H4 (cell line): ENCODE measurements at places on chromosomes 6 and 20. TPM values are rescaled to one million over a fixed set of nuclear protein-coding genes. Genes with fewer than 3 reads are reported as not detected.

- DNase-seq = peak; percentile 33
These were observed 24.7 kb downstream of the KCNK17 start for GRCh38 chr6:39289490-39289889.

DNA sequence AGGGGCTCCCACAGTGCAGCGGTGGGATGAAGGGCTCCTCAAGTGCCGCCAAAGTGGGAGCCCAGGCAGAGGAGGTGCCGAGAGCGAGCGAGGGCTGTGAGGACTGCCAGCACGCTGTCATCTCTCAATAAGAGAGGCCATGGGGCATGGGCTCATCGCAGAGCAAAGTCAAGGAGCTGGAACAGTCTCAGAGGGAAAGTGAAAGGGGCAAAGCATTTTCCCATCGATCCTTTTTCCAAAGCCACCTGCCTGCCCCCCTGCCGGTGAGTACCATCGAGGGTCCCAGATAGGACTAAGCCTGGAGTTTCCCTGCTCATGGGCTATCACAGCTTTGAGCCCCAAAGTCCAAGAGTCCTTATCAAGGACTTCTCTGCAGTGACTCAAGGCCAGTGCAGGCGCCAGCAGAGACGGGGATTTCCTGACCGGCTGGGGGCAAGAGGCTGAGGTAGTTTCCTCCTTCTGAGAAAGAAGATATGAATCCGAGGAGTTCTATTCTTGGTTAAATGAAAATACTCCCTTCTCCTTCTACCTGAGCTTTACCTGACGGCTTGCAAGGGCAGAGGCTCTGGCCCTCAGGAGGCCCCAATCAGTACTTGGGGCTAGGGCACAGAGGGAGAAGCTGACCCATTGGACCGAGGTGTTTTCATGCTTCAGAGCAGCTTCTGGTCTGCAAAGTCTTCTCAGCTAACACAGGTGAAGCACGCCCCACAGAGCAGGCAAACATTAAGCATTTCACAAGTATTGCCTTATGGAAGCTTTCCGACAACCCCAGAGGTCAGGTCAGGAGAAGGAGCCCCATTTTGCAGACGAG, 22.6 kb downstream of the ETV7 start:
- DNase-seq = no peak

- peak; percentile 30 for DNase-seq
These were observed 189.0 kb upstream of the UST start for GRCh38 chr6:148557796-148558321.

GRCh38 chr20:50112512-50113419, at the start of gene UBE2V1:
Gene UBE2V1, minus strand, starts transcription at chr20:50113150. Its CDS starts 22 bp downstream, at chr20:50113128.
- DNase-seq = peak; percentile 81

DNA sequence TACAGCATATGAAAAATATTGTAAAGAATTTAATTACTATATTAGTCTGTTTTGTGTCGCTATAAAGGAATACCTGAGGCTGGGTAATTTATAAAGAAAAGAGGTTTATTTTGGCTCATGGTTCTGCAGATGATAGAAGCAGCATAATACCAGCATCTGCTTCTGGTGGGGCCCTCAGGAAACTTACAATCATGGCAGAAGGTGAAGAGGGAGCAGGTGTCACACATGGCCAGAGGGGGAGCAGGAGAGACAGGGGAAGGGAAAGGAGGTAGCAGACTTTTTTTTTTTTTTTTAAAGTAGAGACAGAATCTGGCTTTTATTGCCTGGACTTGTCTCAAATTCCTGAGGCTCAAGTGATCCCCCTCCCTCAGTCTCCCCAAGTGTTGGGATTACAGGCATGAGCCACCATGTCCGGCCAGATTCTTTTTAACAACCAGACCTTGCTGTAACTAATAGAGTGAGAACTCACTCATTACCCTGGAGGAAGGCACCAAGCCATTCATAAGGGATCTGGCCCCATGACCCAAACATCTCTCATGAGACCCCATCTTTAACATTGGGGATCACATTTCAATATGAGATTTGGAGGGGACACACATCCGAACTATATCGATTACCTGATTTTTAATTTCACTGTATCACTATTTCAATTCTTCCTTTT, 64.6 kb downstream of the MAN1A1 start:
- no peak for DNase-seq

- DNase-seq = no peak
These were observed 98.5 kb downstream of the GJA10 start for GRCh38 chr6:89992818-89993217.

DNA sequence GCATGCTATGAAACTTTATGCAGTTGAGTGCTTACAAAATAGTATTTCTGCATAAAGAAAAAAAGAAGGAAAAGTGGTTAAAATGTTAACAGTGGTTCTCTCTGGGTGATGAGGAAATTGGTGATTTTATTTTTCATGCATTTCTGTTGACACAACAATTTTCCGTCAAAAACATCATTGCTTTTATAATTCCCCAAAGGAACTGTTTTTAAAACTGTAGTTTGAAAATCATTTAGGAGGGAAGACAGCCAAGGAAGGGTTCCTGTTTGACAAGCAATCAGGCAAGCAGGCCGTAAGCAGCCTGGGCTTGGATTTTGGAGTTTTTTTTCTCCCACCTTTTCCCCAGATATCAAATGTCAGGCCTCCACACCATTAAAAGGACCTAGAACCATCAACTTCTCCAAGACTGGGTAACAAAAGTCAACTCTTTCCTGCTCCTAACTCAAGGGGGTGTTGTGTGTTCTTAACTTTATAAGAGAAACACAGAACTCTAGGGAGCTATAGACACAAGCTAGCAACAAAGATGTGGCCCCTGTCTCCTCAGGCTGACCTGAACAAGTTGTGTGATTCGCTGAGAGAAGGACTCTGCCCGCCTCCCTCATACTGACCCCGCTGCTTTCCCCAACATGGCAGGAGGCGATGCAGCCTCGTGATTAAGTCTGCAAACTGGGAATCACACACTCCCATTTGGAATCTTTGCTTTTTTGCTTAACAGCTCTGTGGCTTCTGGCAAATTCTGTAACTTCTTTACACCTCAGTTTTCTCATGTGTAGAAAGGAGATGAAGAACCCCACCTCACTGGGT, 146.6 kb downstream of the BCAS1 start:
- DNase-seq = no peak

- peak; percentile 91 for DNase-seq
These were observed 74.9 kb upstream of the CLDN20 start for GRCh38 chr6:155188707-155189496.

- no peak for DNase-seq
These were observed 16.2 kb upstream of the RBL1 start for GRCh38 chr20:37111926-37112455.

DNA sequence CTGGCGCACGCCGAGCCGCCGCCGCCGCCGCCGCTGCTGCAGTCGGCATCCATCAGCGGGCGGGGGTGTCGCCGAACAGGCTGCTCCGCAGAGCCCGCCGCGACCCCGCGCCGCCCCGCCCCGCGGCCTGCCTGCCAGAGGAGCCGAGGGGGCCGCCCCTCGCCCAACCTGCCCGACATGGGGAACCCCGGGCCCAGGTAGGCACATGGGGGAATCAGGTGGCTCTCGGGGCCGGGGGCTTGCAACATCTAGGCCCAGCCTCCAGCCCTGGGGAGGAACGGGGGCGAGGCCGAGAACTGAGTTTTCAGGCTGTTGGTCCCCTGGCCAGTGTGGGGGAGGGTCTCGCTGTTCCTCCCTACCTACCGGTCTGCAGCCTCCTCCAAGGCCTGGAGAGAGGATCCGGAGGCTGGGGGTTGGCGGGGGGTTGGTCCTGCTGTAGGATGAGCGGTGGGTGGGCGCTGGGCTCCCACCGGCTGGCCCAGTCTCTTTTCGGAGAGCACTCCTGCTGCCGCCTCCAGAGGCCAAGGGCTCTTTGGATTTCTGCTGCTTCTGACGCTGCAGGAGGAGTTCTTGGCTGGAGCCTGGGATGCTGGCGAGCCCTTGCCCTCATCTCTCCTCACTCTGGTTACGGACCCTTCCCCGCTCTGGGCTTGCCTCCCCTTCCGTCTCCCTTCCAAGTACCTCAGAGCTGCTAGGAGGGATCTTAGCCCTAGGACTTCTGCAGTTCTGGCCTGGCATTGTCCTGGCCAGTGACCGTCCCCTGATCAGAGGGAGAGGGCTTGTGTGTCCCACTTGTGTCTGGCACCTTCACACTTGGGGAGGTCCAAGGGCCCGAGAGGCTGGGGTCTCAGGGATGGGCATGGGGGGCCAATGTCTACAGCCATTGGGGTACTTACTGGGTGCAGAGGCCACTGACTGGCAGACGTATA, at the start of gene EPB41L1:
Gene EPB41L1 (plus strand): TSS at position 41 of the 929 bp plus-strand sequence. CDS start 19,038 bp downstream, outside the sequence.
- DNase-seq = no peak

DNA sequence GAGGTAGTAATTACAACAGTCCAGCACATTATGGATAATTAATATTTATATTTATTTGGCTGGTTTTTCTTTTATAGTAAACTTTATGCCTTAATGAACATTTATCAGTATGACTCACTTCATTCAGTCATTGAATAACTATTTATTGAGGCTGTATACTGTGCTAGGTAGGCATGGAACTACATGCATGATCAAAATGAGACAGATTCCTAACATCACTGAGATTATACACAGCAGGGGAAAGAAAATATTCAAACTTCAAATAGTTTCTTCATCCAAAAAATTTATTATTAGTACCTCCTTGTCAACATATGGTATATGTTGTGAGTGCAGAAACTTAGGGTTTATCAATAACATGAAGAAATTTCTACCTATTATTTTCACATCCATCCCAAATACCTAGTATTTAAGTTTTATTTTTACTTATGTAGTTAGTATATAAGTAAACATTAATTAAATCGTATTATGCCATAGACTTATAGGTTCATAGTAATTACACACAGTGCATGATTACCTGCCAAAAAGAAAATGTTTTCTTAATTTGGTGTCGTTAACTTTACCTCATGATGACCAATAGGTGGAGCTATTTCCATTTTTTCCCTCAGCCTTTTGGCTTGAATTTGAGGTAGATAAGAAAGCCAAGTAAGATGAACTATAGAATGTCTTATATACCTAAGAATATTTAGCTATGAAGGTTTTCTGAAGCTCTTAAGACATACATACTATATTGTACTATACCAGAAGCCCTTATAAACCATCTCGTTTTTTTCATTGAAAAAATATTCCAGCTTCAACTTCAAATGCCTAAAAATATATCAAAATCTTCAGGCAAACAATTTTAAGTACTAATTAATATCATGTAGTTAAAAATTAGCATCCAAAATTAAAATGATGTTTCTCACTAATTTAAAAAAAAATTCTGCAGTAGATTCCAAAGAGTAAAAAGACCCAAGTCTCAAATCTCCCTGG, 12.5 kb upstream of the TMEM30A start:
- peak; percentile 53 for DNase-seq

GRCh38 chr6:5412663-5413062, 151.3 kb downstream of the FARS2 start:
- DNase-seq = no peak

DNA sequence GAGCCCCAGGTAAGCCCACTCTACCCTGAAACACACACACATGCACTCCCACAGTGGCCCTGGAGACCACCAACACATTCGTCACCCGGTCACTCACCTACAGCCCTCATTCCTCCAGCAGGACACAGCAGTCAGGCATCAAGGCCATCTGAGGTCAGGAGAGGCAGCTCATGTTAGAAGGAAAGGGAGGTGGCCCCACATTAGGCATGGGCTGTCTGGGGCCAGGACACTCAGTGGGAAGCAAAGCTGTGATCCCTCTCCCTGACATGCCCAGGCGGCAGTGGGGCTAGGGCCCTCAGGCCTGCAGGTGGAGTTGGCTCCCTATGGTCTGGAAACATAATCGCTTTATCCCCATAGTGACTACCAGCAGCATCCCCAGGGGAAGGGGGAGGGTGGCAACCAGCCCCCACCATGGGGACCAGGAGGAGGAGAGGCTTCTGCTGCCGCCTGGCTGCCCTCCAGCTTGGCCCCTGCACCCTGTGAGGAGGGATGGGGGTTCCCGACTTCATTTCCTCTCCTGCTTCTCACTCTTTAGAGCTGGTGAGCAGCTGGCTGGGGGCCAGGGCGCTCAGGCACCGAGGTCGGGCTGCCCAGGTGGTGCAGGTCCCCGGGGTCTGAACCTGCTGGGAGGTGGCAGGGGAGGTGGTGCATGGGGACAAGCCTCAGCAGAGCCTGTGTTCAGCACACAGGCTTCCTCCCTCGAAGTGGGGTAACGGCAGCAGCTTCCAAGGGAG, 76.6 kb upstream of the CST7 start:
- DNase-seq = no peak

DNA sequence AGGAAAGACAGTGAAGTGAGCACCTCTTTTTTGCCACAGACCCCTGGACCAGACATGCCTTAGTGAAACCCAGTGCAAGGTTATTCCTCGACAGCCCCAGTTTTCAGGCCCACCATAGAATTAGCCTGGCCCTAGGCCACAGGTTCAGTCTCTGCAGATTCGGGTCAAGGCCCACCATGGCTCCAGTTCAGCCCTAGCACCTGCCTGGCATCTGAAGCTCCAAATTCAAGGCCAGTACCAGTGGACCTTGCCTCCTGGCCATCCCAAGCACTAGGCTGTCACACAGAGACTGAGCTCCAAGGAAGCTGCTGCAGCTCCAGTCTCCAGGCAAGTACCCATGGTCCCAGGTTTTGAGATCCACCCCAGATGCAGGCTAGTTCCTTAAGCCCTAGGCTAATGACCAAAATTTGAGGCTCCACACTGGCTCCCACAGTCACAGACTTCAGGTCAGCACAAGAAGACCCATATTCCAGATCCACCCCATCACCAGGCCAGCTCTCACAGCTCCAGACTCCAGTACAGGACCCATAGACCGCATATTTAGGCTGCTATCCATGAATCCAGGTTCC, 877.5 kb upstream of the ADGRB3 start:
- DNase-seq = no peak

DNA sequence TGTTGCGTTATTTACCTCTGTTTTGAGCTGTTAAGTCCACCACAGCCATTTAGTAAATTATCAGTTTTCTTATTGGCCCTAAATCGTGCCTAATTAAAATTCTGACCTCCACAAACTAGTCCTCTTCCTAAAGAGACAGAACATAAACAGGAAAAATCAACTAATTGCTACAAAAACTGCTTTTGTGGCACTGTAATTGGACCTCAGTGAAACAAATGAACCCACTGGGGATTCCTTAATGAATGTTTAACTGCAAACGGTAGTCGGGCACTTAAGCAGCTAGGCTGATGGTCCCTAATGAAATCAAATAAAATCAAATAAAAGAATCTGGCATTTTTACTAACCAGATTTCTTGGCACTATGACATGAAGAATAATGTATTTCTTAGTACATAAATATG, 513.4 kb upstream of the SLC35B3 start:
- DNase-seq = no peak

GRCh38 chr6:2448826-2449571, 203.6 kb upstream of the GMDS start:
- peak; percentile 81 for DNase-seq

DNA sequence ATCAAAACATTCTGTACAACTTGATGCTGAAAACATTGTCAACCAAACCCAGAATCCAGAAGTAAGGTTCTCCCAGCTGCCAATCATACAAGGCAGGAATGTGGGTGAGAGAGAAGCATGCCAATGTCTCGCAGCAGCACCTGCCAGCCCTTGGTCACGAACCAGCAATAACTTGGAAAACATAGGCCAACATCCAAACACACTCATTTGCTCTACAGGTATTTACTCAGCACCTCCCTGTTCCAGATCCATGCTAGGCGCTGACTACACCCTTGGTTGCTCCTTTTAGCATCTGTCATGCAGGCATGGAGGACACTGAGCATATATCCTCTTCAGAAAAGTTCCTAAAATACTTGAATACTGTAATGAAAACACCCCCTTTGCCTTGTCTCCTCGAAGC, 63.6 kb downstream of the FAXC start:
- DNase-seq = no peak

SLC52A3 gene
- total RNA-seq = 0.12 TPM in 1 of 2 replicates, not detected in the other

RAET1E gene
- not detected in 2 replicates for total RNA-seq

ATP6V1G2 gene
- 0.60 TPM in 1 of 2 replicates, not detected in the other for total RNA-seq

TBXT gene
- total RNA-seq = not detected in 2 replicates

COL21A1 gene
- 0.25 and 0.41 TPM in 2 replicates for total RNA-seq

SYCP2L gene
- total RNA-seq = 0.39 and 1.5 TPM in 2 replicates

LY6G6F gene
- total RNA-seq = not detected in 2 replicates

KCNK5 gene
- 0.58 TPM in 2 replicates for total RNA-seq

HMGN3 gene
- total RNA-seq = 150 and 172 TPM in 2 replicates

RAD21L1 gene
- 0.12 TPM in 1 of 2 replicates, not detected in the other for total RNA-seq
